ENCODE measurements at places on chromosomes 6 and 20.

GRCh38 chr6:28757429-28758045 is 166.2 kb downstream of the TRIM27 start:
- no peak for DNase-seq

GRCh38 chr6:67131827-67132226 is 1424.8 kb upstream of the EYS start:
- no peak for DNase-seq

GRCh38 chr6:64220801-64221200 is 585.2 kb downstream of the PHF3 start:
- DNase-seq: no peak

DNA sequence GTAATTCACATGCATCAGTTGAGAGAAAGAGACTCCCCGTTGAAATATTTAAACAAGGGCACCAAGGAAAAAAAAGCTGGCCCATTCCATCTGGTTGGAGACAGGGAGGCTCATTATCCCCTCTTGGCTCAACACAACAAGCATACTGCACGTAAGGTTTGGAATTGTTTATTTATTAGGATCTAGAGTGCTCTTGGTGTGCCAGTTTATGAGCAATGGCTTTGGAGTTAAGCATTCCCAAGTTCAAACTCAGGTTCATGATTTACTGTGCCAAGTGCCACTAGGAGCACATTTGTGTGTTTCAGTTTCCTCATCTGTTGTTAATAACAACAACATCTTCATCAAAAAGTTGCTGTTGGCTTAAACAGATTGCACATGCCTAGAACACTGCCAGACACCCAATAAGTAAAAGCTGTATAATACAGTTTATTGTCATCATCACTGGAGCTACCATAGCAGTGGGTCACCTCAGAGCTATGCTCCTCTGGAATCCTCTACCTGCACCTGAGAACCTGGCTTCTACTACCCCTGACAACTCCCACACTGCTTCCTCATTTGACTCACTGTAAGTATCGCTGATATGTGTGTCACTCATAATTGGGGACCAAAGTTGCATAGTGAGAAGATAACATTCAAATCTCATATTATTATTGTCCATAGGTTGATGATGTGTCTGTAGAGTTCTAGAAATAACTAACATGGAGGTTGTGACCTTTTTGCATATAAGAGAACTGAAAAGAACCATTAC is 5.4 kb downstream of the SLC17A3 start:
- DNase-seq: no peak

DNA sequence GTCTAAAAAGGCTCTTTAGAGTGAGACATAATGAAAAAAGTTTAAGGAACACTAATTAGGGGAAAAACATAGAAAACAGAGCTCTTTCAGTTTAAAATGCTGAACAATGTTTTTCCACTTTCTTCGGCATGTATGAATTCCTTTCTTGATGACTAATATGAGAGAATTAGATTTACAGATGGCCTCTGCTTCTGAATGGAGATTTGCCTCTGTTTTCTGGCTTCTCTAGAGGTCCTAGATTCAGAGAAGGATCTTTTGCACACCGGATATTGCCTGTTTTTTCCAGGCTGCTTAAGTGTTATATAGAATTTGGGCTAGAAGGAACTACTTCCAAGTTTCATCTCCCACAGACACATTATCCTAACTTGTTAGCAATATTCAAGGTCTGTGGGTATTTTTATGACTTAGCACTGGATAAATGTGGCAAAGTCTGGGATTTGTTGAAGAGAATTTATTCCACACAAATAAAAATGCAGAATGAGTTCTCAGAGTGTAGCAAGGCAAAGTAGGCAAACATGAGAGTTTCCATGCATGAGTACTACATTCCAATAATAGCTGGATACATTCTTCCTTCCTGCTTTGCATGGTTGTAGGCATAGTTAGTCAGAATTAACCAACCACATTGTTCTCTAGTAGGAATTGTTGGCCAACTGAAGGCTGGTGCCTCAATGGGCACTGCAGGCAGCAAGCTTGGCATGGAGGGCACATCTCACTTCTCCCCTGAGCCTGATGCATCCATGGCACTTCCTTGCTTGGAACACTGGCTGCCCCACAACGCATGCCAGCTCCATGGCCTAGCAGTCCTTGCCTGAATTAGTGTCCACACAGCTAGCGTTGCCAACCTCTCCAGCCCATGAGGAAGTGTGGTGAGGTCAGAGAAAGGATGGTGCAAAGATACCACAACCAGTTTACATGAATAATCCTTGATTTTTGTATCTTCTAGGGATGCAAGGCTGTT is 224.2 kb downstream of the CLIC5 start:
- no peak for DNase-seq

- no peak for DNase-seq
These were observed 36.1 kb downstream of the SMPDL3A start for GRCh38 chr6:122825163-122825562.

DNA sequence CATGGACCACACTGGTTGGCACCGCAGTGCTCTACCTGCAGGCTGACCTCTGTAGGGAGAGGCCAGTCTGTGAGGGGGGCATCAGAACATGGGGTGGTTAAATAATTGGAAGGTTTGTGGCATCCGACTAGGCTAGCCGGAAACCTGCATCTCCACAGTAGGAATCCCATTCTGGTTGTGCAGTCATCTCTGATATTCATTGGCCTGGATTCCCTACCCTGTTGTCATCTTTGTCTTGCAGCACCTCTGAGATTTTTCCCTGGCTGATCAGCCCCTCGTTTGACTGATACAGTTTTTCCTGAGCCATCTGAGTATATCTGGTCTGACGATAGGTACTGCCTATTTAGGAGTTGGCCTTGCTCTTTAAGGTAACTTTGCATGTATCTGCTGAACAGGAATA is 259.4 kb downstream of the TMEM242 start:
- no peak for DNase-seq

DNA sequence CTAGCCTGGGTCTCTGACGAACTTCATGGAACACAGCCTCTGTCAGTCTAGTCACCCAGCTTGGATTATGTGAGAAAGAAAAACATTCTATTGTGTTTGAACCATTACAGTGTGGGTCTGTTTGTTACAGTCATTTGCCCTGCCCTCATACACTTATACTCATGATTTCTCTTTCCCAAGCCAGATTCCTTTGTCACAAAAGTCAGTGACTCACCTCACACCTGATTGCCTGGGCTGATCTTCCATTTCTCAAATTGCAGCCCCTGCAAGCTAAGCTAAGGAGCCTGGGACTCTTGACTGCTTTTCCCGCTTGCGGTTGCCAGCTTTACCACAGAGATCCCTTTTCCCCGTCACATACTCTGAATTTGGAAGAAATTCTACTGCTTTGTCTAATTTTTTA is 395.9 kb downstream of the SAMD5 start:
- no peak for DNase-seq

DNA sequence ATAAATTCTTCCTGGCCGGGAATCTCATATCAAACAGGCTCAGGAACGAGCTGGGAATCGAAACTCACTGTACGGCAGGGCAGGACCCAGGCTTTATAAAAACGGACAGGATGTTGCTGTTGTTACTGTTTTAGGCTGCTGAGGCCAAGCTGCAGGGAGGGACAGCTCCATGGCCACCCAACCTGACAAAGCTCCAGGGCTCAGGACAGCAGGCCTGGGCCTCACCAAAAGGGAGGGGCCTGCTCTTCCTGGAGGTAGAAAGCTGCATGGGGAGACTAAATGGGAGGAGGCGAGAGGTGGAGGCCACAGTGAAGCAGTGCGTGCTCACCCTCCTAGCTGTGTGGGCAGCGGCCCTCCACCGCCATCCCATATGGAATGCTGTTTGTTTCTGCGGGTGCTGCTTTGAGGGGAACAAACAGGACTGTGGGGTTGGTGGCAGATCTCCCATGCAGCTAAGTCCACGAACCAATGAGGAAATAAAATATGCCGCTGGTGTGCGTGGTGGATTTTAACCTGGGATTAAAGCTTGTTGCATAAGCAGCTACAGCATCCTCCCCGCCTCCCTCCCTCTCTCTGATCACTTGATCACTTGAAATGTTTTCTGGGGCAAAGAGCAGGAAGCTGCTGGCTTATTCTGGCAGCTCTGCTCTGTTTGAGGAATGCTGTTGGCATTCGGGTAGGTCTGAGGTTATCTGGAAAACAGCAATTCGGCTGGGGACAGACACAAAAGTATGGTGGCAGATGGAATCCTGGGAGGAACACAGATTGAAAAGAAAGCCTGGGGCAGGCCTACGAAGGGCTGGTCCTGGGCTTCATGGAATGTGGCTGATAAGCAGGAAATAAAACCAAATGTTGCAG is 2.4 kb upstream of the ZMYND8 start:
- no peak for DNase-seq

- no peak for DNase-seq
These were observed 36.2 kb downstream of the PPP1R14C start for GRCh38 chr6:150179030-150179429.

- no peak for DNase-seq
These were observed 37.8 kb upstream of the CHRNA4 start for GRCh38 chr20:63398744-63399514.

DNA sequence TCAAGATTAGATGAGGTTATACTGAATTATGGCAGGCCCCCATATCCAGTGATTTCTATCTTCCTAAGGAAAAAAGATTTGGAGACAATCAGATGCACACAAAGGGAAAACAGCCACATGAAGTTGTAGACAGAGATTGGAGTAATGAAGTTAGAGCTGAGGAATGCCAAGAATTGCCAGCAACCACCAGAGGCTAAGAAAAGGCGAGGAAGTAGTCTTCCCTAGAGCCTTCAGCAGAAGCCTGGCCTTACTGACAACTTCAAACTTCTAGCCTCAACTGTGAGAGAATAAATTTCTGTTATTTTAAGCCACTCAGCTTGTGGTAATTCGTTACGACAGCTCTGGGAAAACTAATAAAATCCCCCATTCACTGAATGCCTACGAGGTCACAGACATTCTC is 473.9 kb downstream of the COL12A1 start:
- no peak for DNase-seq

DNA sequence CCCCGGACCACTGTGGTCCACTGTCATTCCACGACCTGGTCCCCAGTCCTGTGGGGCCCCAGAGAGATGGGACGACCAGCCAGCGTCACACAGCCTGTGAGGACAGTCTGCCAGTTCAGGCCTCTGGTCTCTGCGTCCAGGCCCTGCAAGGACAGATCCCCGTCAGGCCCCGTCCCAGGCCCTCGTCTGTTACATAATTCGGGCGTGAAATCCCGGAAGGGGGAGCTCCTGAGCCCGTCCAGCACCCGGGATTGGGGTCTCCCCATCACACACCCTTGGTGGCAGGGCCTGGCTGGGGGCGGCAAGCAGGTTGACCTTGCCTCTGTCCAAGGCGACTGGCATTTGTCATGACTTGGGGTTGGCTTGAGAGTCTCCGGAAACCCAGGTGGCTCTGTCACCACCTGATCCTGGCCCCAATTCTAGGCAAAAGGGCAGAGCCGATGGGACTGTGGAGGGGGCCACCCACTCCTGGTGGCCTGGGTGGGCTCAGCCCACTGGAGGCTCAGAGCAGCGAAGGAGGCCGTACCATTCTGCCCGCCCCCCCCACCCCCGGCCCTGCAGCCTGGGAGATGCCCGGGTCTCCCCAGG is 73.8 kb upstream of the GATA5 start:
- DNase-seq: no peak

GRCh38 chr6:105791179-105791578 is 295.0 kb upstream of the PRDM1 start:
- DNase-seq: no peak

GRCh38 chr20:14445310-14445709 is 107.9 kb upstream of the FLRT3 start:
- DNase-seq: no peak

DNA sequence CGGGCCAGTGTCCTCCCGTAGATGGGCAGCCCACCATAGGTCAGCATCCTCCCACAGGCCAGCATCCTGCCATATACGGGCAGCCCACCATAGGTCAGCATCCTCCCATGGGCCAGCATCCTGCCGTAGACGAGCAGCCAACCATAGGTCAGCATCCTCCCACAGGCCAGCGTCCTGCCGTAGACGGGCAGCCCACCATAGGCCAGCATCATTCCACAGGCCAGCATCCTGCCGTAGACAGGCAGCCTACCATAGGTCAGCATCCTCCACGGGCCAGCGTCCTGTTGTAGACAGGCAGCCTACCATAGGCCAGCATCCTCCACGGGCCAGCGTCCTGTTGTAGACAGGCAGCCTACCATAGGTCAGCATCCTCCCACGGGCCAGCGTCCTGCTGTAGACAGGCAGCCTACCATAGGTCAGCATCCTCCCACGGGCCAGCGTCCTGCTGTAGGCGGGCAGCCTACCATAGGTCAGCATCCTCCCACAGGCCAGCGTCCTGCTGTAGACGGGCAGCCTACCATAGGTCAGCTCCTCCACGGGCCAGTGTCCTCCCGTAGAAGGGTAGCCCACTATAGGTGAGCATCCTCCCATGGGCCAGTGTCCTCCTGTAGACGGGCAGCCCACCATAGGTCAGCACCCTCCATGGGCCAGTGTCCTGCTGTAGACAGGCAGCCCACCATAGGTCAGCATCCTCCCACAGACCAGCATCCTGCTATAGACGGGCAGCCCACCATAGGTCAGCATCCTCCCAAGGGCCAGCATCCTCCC is 62.9 kb downstream of the BFSP1 start:
- no peak for DNase-seq

All from type B pancreatic cell (in vitro differentiated cells).